ENCODE measurements at places on chromosomes 12 and 14.

DNA sequence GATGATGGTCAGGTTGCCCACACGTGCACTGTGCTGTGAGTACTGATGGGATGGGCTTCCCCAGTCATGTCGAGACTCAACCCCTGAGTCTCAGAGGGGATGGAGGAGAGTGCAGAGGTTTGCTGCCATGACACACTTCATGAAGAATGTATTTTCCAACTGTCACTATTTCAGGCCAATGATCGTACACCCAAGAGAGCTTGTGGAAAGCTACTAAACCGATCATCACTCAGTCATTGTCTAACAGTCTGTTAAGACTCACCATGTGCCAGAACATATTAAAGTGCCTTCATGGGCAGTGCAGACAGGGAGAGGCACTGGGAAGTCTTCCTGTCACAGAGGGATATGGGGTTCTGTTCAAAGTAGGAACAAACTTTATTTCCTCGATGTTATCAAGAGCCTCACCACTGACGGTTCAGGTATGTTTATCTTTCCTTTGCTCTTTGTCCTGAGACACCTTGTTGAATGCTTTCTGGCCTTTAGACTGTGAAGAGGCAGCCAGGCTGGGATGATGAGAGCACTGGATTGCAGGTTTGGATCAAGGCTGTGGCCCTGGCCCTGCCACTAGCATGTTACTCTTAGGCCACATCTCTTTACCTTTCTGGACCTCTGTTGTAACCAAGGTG lies 41.6 kb upstream of the NTF3 start:
- no peak for DNase-seq

DNA sequence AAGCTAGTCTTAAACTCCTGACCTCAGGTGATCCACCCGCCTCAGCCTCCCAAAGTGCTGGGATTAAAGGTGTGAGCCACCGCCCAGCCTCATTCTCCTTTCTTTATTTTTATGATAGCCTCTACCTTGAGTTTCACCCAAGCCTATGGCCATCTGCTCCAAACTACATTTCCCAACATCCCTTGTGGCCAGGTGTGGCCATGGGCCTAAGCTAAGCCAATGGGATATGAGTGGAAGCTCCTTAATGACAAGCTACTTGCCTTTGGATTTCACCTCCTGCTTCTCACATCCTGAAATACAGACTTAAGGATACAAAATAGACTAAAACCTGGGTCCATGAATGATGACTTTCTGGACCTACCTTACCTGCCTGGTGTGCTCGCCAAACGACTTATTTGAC lies 46.2 kb downstream of the DPF3 start:
- no peak for DNase-seq

DNA sequence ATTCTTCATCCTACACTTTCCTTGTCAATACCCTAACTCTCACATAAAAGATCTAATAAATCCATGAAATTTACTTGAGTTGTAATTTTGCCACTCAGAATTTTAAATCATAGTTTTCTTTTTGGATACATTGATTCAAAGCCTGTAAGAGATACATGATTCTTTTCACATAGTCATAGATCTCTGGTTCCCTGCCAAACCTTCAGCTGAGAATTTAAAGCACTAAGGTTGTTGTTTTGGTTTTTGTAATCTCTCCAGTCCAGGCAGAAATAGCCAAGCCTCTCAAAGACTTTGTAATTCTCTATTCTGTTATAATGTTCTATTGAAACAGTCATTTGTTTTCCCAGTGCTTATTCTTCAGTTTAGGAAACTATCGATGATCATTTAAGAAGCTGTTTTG lies 273.9 kb downstream of the TRHDE start:
- DNase-seq = no peak

GRCh38 chr14:102219316-102219715 lies 79.6 kb downstream of the WDR20 start:
- DNase-seq = no peak

All from NCI-H446 (cell line).